Stimulated activated CD4-positive, alpha-beta T cell treated with anti-CD3 and anti-CD28 coated beads, Interleukin-2, amount 100 ng/mL, for 48 hours (primary cell): ENCODE measurements at places on chromosomes 2 and 18.

GRCh38 chr18:35153609-35154272 lies 87.1 kb upstream of the ZNF397 start:
- no peak for DNase-seq

DNA sequence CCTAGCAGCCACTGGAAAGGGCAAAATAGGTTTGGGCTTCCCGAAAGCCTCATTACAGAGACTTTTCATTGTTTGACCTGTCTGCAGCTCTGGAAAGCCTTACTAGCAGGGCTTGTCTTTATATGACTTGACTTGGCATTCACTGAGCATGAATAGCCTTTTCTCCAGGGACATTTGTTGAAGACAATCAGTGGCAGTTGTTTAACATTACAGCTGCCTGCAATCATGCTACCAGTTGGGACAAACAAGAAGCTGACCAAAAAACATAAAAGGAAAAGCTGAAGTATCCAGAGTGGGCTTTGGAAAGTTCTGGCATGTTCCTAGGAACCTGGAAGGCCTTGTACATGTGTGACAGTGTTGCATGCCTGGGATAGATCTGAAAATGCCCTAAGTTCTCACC lies 121.4 kb downstream of the KCNF1 start:
- DNase-seq: no peak

- DNase-seq: no peak
These were observed 134.5 kb downstream of the GALNT14 start for GRCh38 chr2:31003749-31004148.

GRCh38 chr18:24534271-24534670 lies 73.8 kb downstream of the HRH4 start:
- no peak for DNase-seq

GRCh38 chr2:15074751-15075700 lies 442.5 kb downstream of the LRATD1 start:
- no peak for DNase-seq

DNA sequence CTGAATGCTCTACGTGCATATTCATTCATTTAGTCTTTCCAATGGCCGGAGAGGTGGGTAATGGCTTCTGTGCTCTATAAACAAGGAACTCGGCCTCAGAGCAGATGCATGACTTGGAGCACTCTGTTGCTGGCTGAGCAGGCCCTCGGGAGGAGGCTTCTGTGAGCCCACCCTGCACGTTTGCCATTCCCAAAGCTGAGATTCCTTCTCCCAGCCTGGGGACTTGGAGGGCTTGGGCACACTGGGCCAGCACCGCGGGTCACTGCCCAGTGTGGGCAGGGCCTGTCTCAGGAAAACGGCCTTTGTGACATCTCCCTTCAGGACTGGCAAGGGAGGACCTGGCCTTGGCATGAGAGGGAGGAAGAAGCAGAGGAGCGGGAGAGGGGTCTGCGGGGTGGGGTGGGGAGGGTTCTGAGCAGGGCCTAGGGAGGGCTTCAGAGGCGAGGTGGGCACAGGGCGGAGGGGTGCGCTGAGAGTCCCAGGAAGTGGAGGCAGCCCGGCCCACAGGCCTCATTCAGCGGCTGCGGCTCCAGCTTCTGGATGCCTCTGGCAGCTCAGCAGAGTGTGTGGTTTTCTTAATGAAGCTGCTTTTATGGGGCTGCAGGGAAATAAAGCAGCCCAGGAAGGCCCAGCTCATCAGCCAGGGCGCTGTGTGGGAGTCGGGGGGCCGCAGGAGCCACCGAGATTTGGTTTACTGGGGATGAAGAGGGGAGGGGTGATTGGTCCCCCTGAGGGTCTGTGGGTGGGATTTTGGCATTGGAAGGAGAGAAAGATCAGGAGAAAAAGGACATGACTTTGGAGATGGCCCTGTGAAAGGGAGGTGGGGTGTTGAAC lies 51.7 kb upstream of the OTOF start:
- DNase-seq: no peak

DNA sequence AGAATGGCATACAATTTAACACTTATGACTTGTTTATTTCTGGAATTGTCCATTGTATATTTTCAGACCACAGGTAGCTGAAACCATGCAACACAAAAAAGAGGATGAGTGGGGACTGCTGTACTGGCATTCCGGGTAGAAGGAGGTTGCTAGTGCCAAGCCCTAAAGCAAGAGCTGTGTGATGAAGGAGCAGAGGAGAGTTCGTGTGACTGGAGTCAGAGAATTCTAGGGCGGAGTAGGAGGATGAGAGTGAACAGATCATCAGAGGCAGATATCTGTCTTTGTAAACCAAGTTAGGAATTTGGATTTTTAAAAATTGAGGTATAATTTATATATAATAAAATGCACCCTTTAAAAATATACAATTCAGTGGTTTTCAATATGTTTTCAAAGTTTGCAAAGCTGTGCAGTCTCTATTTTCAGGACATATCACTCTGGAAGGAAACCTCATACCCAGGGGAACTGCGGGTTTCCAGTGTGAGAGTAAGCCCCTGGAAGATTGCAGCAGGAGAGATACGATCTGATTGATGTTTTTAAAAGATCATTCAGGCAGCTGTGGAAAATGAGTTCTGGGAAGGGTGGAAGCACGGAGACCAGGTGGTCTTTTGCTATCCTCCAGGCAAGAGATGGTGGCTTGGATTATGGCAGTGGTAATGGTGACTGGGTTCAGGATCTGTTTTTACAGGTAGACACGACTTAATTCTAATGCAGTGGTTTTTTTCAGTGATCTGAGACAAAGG lies 36.4 kb downstream of the TAF1B start:
- no peak for DNase-seq

GRCh38 chr2:168443818-168444217 lies 12.3 kb upstream of the CERS6 start:
- no peak for DNase-seq

GRCh38 chr2:136327162-136327852 lies 209.4 kb upstream of the CXCR4 start:
- peak; percentile 65 for DNase-seq

DNA sequence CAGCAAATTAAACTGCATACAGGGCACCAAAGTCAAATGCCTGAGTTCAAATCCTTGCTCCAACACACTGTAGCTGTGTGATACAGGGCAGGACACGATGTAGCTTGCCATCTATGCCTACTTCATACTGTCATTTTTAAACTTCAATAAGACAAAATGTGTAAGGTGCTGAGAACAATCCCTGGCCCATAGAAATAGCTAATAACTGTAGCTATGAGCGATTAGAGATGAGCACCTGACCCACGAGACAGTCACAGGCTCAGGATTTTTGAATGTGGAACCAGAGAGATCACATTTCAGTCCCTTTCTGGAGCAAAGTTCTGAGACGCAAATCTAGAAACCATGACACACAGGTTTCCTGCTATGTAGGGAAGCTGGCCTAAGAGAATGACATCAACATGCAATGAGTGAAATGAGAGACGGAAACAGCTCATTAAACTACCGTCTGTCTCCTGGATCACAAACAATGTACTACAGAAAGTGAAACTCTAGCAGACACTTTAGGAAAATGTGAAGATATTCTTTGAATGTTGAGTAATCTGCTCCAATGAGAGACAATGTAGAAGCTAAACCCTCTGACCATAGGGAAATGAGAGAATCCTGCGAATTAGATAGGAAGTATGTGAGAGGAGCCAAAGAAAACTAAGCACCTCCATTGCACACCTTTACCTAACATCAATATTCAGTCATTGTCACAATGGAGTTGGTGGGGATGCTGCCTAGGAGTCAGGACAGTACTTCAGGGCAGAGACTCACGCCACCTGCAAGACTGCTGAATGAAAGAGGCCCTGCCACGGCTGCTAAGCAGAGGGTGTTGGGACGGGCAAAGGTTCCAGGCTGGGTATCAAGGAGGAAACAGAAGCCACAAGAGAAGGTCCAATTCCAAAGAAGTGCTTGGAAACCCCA lies 25.5 kb downstream of the B4GALT6 start:
- DNase-seq: no peak

GRCh38 chr2:69272803-69273471 lies 114.1 kb downstream of the GFPT1 start:
- no peak for DNase-seq

- DNase-seq: no peak
These were observed 103.1 kb downstream of the MCFD2 start for GRCh38 chr2:46812361-46813019.

DNA sequence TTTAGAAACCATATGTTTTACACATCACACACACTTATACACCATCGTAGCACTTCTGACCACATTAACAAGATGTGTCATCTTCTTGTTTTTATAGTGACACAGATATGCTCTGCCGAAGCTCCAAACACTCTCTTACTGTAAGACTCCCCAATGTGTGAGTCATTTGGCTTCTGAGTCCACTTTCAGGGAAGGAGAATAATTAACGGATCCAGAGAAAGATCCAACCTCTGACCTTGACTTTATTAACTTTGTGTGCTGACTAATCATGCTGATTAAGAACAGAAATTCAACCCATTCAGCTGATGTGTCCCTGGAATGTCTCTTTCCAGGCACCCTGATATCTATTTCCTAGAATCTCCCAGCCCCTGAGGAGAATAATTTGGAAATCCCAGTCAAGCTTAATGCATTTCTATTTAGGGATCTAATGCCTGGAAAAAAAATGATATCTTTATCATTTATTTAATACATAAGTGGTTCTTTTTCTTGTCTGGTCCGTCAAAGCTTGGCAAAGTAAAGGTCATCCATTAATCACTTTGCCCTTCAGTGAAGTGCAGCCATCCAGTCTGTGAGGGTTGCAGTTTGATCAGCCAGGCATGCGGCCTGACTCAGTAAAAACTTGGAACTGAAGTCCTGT lies 615.8 kb upstream of the SYT4 start:
- no peak for DNase-seq

GRCh38 chr2:70480468-70480867 lies 73.2 kb downstream of the TGFA start:
- DNase-seq: no peak

- peak; percentile 32 for DNase-seq
These were observed 54.3 kb downstream of the CDK15 start for GRCh38 chr2:201860636-201861066.

DNA sequence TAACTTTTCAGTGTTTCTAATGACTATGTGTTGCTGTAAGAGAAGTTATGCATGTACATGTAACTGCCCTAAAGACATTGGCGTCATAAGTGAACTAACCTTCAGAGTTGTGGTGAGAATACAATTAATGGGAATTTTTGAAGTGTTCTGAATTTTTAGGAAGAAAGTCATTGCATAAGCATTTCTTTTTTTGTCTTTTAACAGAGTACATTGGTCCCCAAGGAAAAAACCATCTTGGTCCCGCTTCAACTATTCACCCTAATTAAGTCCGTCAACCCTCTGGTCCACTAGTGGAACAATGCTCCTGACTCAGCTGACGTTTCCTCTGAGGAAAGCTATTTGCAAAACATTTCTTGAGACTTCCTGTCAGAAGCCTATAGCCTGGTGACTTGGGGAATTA lies 41.1 kb upstream of the VIT start:
- DNase-seq: no peak

DNA sequence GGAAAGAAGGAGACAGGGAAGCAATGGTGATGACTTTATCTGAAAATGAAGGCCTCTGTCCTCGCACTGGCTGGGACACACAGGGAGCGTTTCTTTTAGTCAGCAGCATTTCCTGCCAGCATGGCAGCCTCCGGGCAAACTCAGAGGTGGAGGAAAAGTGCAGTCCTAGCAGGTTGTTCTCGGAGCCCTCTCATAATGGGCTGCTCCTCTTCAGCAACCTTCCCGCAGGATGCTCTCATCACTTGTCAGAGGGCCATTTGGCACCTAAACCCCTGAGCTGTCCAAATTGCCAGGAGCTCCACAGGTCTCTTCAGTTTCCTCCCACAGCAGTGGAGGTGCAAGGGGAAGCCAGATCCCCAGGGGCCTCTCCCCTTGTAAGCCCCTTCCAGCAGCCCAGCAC lies 6.2 kb downstream of the STK39 start:
- DNase-seq: no peak

- no peak for DNase-seq
These were observed 1.1 kb downstream of the PDIA6 start for GRCh38 chr2:10811517-10811916.

DNA sequence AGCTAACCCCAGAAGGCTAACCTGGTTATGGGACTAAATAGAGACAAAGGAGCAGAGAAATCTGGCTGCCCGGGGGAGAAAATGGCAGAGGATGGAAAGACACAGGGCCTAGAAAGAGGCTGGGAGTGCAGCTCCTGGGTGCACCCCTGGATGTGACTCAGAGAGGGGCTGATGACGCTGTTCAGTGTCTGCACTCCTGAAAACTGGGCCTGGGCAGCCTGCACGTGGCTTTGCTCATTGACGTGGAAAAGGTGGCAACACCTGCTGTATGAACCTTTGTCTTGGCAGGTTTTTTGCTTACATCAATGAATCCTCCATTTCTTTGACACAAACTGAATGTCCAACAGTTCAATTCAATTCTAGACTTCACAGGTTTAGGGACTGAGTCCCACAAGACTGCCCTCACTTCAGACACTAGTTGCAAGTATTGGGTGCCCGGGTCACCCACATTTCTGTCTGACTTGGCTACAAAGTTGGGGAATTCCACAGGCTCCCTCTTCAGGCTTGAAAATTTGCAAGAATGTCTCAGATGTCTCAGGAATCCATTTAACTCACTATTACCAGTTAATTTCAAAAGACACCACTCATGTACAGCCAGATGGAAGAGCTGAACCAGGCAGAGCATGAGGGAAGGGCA lies 47.3 kb upstream of the PUM2 start:
- DNase-seq: no peak

GRCh38 chr2:120798567-120799247 lies 63.0 kb downstream of the GLI2 start:
- DNase-seq: no peak

GRCh38 chr2:110126906-110127305 lies 11.3 kb upstream of the MALL start:
- DNase-seq: no peak

DNA sequence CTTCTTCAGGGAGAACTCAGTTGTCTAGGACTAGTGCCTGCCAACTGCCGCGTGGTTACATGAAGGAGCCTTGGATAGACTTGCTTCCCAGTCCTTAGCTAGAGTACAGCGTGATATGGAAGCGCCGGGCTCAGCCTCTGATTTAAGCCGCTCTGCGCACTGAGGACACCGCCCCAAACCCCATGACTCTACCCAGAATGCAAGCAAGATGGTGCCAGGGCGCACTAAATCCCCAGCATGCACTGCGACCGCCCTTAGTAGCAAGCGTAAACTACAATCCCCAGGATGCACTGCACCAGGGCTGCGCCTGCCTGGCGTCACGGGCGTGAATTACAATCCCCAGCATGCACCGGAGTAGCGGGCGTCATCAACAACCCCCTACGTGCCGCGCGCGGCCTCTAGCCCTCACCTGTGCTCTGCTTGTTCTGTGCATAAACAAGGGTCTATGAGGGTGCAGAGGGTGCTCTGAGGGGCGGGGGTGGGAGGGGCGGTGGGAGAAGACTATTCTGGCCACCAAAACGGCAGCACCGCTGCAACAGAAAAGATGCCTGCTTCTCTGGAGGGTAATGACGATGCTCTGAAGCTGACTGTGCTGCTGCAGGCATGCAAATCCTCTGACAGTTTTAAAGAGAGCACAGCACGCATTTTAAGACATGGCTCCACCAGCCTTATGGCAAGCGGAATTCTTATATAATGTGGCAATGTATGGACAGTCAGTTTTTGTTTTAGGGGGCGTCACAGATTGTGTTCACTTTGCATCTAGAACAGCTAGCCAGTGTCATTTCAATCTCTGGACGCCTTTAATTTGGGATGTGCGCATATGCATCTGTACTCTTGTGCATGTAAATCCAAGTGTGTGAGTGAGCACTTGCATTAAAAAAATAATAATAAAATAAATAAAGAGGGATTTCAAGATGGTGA lies 282.5 kb upstream of the MYT1L start:
- peak; percentile 77 for DNase-seq

- DNase-seq: no peak
These were observed 13.9 kb downstream of the RAB31 start for GRCh38 chr18:9721893-9722550.
